ENCODE measurements at places on chromosomes 16 and 17.

DNA sequence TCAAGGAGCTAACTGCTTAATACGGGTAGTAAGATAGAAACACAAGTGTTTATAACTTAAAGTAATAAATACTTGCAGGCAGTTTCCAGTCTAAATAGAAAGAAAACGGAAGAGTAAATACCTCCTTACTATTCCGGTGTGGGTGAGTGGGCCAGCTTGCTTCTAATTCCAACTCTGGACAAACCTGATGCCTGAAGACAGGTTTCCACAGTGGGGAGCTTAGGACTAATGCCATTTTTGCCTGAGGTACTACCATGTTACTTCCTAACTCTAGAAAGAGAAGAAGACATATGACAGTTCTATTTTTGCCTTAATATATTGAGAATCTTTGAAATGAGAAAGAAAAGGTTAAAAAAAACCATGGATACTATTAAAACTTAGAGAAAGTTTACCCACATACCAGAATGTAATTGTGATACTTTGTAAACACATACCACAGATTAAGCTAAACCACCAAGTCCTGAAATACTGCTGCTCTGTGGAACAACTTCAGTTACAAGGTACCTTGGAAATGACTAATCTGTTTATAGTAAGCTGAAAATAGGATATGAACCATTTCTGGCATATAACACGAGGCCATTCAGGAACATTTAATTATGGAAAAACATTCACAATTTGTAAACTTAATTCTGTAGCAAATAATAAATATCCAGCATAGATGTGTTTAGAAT lies 70.2 kb downstream of the ZZEF1 start:
- no peak for DNase-seq

- no peak for DNase-seq
Measured at GRCh38 chr16:86939609-86940008, 361.3 kb downstream of the FOXL1 start.

GRCh38 chr16:66429290-66429962 lies 2.3 kb downstream of the BEAN1 start:
- no peak for DNase-seq

GRCh38 chr17:69093279-69093789 lies 32.6 kb upstream of the ABCA9 start:
- DNase-seq, result no peak

DNA sequence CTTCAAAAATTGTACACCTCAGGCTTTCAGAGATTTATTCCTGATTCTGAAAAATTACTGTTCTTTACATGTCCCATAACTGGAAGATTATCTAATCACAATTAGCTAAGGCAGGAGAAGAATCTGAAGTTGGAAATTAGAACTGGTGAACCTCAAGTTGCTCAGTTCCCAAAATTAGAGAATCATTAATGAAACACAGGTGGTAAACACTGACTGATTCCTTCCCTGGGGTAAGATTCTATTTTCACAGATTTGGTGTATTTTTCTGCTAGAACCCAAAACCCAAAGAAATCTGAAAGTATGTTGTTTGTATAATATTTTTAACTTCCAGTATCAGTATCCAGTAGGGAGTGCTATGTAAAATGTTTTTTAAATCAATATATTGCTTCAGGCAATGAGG lies 25.7 kb downstream of the PHKB start:
- no peak for DNase-seq

GRCh38 chr17:34826332-34826731 lies 134.9 kb downstream of the CCT6B start:
- peak; percentile 41 for DNase-seq

DNA sequence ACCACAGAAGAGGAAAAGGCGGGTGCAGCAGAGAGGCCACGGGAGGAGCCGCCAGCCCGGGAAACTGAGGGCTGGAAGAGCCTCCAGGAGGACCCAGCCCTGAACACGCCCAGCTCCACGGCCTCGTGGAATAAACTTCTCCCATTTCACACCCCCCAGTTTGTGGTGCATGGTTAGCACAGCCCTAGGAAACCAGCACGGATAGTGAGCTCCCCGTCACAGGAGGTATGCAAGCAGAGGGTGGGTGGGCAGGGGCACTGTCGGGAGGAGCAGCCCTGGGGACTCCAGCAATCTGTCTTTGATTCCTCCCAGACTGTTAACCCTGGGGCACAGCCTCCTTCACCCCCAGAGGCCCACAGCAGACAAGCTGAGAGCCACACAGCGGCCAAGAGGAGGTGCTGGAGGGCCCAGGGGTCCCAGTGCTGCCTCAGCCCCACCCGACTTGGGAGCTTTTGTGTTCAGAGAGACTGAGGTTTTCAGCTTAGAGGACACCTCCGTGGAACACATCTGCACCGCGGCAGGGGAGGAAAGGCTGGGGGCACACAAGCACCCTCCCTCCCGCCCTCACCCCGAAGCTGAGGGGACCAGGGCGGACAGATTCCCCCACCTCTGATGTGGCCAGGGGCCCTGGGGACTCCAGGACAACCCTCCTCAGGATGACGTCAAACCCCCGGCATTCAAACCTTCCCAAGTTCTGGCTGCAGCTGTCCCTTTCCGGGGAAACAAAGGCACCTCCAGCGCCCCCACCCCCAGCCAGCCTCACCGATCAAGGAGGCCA lies 1.7 kb upstream of the IL17C start:
- DNase-seq, result no peak

DNA sequence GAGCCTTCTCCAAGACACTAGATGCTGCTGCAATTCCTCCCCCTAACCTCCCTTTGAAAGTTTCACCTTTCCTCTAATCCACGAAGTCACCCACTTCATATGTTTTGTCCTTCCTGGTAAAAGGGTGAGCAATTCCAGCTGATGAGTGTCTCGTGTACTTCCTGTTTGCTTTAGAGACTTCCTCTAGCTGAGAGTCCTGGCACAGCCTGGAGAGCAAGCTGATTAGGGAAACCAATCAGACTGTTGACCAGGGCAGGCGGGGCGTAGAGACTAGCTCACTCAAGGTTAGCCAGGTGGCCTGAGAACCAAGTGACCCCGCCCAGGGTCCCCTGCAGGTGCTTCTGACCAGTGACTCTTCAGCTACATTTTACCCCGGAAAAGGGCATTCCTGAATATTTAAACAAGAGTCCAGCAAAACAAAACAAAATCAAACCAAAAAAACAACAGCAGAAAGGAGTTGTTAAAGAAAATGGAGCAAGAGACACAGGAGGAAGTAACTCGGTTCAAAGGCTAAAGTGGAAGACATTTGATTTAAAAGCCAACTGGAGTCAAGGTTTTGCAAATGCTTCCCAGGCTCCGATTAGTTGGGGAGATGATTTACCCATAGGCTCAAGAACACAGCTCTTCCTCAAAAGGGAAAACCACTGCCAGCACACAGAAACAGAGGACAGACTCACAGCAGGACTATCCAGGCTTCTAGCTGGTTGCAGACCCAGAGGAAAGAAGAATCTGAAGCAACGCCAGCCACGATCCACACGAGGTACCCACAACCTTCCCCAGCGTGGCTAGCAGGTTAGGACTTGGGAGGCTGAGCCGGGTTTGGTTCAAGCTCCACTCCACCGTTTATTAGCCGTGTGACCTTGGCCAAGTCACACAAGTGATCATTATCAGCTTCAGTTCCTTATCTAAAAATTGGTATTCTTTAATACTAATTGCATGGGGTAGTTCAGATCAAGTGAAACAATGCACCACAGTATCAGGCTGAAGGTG lies 13.4 kb downstream of the HSPB9 start:
- DNase-seq, result peak; percentile 22

DNA sequence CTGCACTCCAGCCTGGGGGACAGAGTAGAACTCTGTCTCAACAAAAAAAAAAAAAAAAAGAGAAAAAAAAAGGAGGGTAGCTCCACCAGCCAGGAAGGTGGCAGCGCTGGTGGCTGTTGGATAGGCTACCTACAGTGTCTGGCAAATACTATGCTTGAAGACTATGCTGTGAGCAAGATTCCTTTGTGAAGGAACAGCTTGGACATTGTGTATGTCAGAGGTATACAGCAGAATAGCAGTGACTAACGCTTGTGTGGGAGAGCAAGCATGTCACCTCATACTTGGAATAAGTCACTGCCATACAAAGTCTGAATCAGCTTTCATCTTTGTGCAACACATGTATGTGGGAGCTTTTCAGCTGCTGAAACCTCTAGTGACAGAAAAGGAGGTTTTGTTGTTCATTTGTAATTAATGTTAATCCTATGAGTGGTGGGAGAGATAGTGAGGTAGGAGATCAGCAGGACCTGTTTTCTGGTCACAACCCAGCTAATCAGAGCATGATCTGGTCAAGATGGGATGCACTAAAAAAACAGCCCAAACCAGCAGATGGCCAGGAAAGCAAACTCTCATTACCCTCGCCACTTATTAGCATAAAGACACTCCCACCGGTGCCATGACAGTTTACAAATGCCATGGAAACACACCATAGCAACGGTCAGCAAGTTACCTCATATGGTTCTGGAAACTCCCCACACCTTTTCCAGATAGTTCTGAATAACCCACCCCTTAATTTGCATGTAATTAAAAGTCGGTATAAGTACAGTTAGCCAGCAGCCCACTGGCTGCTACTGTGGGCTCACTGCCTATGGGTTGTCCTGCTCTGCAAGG lies 6.8 kb upstream of the ITGAD start:
- peak; percentile 33 for DNase-seq

DNA sequence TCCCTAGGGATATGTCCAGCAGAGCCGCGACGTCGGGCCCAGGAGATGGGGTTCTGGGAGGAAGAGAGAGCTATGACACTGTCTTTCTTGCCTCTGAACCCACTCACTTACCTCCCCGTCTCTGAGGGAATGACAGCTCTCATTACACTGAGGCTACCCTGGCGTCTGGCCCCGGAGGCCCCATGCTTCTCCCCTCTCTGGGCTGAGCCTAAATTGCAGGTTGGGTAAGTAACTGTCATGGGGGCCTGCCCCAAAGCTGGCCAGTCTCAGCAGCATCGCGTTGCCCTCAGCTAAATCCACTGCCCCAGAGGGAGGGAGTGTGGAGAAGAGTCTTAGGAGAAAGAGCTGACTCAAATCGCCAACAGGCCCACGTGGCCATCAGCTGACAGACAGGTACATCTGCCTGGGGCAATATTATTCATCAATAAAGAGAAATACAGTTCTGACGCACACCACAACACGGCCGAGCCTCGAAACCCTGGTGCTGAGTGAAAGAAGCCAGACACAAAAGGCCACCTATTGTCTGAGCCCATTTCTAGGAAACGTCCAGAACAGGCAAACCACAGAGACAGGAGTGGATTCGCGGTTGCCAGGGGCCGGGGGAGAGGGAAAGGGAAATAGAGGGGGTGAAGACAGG lies 156.4 kb downstream of the C16orf95 start:
- no peak for DNase-seq

- DNase-seq, result no peak
Measured at GRCh38 chr17:82917699-82918345, 78.0 kb upstream of the ZNF750 start.

GRCh38 chr16:28204204-28204603 lies 7.6 kb downstream of the XPO6 start:
- DNase-seq, result no peak

DNA sequence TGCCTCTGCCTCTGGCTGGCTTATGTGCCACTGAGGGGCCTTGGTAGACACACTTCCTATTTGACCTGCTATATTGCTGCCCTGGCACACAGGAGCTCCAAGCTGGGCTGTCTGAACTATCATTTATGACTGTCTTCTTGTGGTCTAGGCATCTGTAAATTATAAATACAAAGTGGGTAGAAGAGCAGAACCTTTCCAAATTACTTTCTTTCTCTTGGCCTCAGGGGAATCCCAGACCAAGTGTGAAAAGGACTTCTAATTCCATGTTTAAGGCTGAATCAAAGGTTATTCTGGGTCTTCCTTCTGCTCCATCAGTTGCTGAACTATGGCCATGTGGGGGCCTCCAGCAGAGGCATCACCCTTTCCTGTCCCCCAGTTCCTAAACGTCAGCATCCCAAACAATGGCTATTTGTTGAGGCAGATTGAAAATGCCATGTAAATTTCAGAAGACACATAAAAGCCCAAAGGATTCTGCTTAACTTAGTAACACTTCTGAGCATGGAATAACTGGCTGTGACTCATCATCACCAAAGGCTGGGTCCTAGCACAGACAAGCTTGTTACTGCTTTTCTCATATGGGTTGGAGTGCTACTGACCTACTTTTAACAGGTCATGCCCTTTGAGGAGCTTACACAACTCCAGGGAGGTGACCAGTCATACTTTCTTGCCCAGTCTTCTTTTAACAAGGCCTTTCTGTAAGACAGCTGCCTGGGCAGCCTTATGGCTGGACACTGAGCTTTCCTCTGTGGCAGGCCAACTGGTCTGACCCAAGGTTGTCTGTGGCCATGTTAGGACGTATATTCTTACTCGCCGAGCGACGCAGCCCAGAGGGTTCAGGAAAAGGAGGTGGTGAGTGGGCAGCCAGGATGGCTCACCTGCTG lies 154.8 kb downstream of the VPS53 start:
- DNase-seq, result peak; percentile 4

DNA sequence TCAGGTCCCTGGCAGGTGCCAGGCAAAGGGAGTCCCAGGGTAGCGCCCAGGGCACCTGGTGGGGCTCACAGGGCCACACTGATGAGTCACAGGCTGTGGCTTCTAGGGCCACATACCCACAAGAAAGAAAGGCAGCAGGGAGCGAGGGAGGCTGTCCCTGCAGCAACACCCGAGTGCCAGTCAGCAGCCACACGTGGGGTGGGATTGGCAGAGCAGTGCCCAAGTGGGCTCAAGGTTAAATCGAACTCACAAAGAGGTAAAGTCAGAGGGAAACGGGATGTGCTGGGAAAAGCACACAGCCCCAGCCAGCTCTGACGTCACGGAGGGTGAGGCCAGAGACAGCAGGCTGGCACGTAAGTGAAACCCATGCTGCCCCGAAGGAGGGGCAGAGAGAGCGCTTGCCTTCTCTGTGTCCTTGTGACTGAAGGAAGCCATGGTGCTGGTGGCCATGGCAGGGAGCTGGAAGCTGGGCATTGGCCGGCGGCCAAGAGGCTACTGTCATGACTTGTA lies 33.8 kb downstream of the FA2H start:
- DNase-seq, result no peak

- DNase-seq, result no peak
Measured at GRCh38 chr17:8927395-8927794, 38.1 kb downstream of the PIK3R5 start.

- DNase-seq, result no peak
Measured at GRCh38 chr16:89711601-89712273, 9.0 kb downstream of the VPS9D1 start.

- DNase-seq, result no peak
Measured at GRCh38 chr17:44007346-44008204, 3.2 kb downstream of the NAGS start.

- DNase-seq, result no peak
Measured at GRCh38 chr16:1998852-1999801, 9.4 kb downstream of the SYNGR3 start.

DNA sequence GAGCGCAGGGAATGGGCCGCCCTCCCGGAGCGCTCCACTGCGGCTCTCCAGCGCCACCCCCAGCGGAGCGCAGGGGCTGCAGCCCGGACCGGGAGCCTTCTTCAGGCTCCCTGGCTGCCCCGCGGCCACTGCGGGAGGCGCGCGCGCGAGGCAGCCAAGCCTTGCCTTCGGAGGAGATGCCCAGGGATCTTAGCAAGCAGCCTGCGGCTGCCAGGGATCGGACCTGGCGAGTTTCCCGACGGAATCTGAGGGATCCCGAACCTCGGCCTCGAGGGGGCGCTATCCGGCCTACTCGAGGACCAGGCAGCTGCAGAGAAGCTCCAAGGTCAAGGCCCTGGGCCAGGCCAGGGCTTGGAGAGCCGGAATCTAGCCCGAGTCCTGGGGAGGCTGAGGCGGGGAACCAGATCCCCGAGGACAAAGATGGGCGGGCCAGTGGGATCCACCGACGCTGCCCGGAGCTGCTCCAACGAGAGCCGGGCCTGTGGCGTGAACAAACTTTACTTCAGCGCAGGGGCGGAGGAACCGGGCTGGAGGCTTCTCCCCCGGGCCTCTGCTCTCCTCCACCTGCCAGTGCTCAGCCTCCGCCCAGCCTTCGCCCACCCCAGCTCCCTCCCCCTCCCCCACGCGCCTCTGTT lies at the start of gene IRX6:
IRX6 (plus strand) TSS at position 567 of the 635 bp plus-strand sequence. CDS start 889 bp downstream, outside the sequence.
- no peak for DNase-seq

- DNase-seq, result no peak
Measured at GRCh38 chr16:81164481-81164880, 68.3 kb upstream of the GCSH start.

Data from Panc1 (cell line).